WERI-Rb-1 (cell line): ENCODE measurements at places on chromosomes 6 and 20.

DNA sequence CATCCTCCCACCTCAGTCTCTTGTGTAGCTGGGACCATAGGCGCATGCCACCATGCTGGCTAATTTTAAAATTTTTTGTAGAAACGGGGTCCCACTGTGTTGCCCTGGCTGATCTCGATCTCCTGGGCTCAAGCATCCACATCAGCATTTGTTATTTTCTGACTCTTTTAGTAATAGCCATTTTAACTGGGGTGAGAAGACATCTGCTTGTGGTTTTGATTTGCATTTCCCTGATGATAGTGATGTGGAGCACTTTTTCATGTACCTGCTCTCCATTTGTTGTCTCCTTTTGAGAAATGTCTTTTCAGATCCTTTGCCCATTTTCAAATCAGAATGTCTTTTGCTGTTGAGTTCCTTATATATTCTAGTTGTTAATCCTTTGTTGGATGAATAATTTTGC, 22.2 kb upstream of the TULP4 start:
- no peak for DNase-seq

- DNase-seq: no peak
Measured at GRCh38 chr20:43460172-43460829, 2.6 kb downstream of the SRSF6 start.

- DNase-seq: no peak
Measured at GRCh38 chr6:68873236-68873635, 238.2 kb downstream of the ADGRB3 start.

- DNase-seq: peak; percentile 17
Measured at GRCh38 chr20:10673176-10673841, 490 bp downstream of the JAG1 start.

DNA sequence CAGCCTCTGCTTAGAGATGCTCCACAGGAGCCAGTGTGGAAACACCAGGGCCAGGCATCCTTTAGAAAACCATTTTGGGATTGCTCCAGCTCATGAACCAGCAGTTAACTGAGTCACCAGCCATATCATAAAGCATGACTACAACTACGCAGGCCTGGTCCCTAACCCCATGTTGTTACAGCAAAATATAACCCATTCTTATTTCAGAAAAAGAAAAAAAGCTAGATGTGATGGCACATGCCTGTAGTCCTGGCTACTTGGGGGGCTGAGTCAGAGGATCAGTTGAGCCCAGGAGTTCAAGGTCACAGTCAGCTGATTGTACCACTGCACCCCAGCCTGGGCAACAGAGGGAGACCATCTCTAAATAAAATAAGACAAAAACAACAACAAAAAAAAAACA, 36.8 kb downstream of the C6orf15 start:
- no peak for DNase-seq

- DNase-seq: no peak
Measured at GRCh38 chr6:22892452-22892851, 323.1 kb downstream of the HDGFL1 start.

DNA sequence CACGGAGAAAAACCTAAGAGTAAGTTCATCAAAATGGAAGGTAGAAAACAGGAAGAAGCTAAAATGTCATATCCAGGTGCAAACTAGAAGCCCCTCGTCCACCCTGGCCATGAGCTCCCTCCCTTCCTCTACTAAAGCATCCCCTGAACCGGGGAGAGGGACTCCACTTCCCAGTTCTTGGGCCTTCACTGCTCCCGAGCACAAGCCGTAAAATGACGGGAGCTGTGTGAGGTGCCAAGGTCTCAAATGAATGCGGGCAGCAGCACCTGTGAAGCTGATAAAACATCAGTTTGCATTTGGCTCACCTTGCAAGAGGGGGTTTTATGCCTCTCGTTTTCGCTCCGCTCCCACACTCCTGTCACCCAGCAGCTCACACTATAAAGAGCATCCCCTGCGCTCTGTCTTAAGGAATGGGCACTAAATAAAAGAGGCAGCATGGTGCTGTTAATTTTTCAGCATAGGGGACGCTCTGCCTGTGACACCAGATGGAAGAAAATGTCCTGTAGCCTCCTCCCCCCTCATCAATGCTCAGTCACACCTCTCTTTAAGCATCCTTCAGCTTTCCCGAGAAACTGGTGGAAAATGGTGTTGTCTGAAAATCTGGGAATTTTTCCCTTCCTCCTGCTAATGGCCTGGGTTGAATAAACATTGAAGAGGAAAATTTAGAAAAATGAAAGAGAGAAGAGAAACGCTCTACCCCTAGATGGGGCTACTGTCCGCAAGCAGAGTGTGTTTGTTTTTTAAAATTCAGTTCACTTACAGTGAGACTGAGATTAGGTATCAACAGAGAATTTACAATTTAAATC, 563.0 kb upstream of the AGPAT4 start:
- no peak for DNase-seq

- DNase-seq: no peak
Measured at GRCh38 chr6:73107016-73107415, 118.3 kb downstream of the KHDC1L start.

GRCh38 chr6:36487698-36488097, 44.9 kb downstream of the KCTD20 start:
- DNase-seq: no peak

GRCh38 chr20:25246182-25246999, 1.5 kb upstream of the PYGB start:
- no peak for DNase-seq

DNA sequence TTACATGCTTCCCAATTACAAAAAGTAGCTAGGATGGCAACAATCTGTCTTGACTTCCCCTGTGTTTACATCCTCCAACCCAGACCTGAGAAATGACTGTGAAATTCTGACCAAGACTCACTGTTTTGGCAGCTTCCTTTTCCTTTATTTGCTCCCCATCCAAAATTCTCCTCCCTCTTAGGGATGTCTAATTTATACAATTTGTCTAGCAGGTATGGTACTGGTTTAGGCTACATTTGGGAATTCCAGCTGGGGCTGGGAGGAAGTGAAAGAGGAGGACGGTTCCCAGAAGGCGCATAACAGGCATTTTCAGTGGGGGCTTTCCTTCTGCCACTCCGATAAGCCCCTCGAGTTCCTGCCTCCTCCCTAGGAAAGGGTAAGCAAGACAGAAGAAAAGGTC, 231.5 kb upstream of the BTBD3 start:
- no peak for DNase-seq

DNA sequence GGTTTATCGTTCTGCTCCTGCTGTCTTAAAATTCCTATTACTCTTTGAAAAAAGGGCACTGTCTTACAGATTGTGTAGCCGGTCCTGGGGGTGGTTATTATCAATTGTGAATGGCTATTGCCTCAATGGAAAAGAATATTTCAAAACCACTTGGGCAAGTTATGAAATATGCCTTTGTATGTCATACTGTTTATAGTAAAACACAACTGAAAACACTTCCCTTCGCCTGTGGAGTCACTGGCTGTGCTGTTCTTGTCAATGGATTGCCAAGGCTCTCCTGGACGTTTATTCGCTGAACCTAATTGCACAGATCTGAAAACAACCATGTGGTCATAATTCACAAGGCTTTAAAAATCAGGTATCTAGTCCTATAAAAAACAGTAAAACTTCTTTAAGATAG, 47.8 kb upstream of the TAGAP start:
- no peak for DNase-seq

DNA sequence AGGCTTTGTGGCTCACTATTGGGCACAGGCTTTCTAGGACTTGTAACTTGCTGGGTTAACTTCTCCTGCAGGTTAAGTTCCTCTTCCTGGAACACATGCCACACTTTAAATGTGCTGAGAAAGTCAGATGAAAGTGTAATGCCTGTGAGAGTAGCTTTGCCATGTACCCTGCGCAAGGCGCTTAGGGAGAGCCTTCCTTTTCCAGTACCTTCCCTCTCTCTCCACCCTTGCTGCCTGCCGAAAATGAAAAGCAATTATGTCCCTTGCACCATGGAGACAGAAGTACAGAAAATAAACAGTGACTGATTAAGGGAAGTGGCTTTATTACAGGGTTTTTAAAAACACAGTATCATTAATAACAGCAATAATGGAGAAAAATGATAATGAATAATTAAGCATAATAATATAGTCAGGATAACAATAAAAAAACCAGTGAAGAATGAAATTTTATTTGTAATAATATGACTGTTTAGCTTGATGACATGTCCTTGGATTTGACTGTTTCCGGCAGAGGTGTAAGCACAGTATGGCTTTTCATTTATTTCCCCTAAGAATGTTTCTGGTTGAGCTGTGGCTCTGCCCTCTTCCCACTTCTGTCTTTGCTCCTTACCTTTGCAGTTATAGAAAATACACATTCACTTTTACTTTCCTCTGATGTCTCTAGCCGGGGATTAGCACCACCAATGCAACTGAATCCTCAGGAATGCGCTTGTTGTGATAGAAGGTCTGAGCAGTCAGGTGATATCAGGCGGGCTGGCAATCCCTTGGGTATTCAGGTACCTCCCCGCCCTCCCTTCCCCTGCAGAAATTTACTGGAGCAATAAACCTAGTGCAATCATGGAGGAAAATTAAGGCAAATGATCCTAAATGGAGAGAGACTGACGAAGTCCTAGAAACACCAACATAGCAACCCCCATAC, 472.3 kb upstream of the CITED2 start:
- peak; percentile 6 for DNase-seq

DNA sequence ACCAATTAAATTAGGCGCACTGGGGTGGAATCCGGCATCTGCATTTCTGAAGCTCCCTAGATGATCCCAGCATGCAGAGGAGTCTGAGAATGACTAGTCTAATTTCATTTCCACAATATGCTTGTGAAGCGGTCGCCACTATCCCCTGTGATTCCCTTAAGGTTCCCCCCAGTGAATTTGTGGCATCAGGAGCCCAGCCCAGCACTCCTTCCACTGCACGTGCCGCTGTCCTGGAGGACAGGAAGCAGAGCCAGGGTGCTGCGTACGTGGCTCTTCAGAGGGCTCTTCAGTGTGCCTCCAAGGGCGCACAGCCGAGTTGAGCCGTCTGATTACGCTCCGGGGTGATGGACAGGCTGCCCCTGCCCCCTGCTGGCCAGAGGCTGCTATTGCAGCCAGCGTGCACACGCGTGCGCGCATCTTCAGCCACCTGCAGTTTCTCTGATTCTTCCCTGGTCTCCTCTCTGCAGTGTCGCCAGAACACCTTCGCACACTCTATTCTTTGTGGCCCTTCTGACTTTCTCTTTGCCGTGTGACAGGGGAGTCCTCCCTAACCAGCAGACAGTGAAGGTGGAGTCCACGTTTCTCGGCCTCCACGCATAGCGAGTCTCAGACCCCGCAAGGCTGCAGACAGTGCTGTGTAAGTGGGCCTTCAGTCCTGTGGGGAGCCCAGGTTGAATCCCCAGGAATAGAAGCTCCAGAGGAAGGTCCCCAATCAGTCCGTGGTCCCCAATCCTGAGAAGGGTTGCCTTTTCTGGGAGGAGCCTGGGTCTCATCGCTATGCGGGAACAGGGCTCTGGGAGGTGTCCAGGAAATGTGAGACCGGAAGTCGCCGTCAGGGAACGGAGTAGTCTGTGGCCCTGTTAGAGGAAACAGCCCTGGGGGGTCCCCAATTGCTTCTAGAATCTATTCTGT, 16.5 kb upstream of the NCR2 start:
- peak; percentile 95 for DNase-seq

DNA sequence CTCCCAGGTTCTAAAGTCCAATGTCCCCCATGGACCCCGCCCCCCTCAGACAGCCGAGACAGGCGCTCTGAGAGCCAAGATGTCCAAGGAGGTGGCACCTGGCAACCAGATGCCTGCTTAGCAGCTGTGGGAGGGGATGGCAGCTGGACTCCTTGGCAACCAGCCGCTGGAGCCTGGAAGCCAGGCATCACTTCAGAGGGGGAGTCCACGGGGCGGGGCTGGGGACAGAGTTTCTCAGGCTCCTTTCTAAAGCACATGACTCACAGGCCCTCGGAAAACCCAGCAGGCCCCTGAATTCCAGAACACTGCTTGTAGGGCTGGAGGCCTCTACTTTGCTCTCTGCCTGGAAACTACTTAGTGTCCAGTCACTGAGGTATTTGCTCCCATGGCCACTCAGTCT, 51.5 kb downstream of the PREX1 start:
- DNase-seq: no peak

DNA sequence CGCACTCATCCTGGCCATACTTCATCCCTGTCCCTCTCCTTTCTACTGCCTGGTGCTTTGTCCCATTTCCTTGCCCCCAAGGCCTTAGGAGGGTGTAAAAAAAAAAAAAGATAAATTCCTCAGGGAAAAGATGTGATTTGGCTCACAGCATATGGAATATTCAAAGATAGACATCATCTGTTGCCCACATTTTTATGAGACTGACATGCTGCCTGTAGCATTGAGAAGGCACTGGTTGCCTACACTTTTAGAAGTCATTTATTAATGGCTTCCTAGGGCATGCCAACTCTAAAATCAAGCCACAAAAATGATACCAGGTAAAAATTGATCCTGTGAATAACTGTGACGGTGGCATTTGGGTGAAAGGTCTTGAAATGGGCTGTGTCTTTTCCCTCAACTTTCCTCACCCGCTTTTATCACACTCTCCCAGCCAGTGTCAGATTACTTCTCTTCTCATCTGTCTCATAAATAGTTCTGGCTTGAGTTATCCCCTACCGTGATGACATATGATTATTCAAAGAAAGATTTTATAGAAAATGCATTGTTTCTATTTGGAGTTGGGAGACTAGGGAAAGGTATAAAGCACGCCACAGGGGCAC, 139.4 kb downstream of the CARMIL1 start:
- DNase-seq: no peak

- no peak for DNase-seq
Measured at GRCh38 chr20:44398335-44398734, 42.8 kb downstream of the HNF4A start.

DNA sequence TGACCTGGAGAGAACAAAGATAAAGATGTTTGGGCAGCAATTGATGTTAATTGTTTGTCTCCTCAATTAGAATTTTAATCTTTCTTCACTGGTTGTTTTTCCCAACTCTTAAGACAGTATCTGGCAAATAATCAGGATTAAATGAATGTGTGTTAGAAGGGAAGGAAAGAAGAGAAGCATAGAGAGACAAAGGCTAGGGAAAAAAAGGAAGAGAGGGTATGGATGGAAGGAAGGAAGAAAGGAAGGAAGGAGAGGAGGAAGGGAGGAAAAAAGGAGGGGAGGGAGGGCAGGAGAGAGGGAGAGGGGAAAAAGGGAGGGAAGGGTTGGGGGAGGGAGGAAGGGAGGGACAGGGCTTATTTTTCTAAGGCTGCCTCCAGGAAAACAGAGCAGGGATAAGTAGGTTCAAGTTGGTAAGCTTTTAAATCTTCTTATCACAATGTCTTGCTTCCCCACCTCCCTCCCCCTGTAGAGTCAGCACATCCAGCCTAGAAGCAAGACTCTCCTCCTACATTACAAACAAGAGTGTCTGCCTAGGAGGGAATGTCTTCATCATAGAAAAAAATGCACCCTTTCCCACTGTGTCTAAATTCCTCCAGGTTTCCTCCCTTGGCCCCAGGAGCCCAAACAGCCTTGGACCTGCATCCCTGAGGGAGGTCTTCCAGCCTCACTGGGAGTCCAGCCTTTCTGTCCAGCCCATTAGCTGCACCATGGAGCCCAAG, 447.8 kb upstream of the JARID2 start:
- DNase-seq: peak; percentile 88

- no peak for DNase-seq
Measured at GRCh38 chr6:69848552-69848951, 17.8 kb upstream of the COL19A1 start.

GRCh38 chr6:109292420-109292819, 89.8 kb downstream of the CD164 start:
- no peak for DNase-seq

- DNase-seq: no peak
Measured at GRCh38 chr6:52610745-52611355, 34.0 kb upstream of the TRAM2 start.
